HL-60 (cell line): ENCODE measurements at places on chromosomes 7 and 10.

GRCh38 chr7:105802604-105803428 is 73.6 kb downstream of the ATXN7L1 start:
- DNase-seq = no peak

GRCh38 chr10:110241407-110241806 is 34.0 kb downstream of the MXI1 start:
- no peak for DNase-seq

GRCh38 chr10:3832022-3832786 is 47.2 kb upstream of the KLF6 start:
- no peak for DNase-seq

- peak; percentile 90 for DNase-seq
These were observed 203.5 kb downstream of the PTEN start for GRCh38 chr10:88066876-88067275.

DNA sequence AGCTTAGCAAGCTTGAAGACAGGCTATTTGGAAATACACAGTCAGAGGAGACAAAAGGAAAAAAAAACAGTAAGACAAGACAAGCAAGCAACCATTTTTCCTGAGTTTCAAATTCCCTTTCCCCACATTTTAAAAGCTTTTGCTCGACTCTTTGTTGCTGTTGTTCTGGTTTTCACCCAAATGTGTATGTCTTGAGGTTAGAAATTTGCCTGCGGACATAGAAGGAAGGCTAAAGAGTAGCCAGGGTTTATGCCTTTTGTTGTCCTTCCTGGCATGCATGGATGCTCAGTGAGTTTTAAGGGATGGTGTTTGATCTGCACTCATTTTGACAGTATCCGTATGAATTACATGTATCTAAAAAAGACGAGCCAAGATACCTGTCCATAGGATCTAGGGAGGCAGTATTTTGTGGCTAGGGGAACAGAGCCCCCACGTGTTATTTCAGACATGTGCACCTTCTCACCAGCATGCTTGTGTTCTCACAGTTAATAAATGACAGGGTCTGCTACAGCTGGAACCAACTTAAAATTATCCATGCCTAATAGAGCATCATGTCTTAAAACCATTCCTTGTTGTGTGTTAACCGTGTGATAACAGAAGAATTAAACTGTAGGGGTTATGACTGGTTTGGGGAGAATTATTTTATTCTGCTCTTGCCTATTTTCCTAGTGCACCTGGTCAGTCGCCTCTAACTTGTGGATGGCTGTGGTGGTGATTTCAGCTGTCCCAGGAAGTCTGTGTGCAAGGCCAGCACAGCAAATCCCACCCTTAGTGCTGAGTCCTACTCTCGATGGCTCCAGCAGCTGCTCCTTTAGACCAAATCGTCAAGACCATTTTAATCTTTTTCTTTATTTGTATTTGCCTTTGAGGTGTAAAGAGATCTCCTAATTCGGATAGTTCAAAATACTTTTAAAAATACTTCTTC is 9.1 kb downstream of the WIPF3 start:
- no peak for DNase-seq

DNA sequence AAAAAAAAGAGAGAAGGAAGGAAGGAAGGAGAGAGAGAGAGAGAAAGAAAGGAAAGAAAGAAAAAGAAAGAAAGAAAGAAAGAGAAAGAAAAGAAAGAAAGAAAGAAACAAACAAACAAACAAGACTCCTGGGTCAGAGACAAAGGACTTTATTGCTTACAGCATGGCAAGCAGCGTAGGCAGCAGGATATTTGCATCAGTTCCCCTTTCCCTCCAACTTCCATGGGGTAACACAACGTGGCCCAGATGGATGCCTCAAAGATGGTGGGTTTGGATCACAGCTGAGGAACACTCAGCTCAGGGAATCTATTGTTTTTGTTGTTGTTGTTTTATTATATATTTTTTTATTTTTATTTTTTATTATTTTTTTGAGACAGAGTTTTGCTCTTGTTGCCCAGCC is 128.5 kb upstream of the VKORC1L1 start:
- DNase-seq = no peak

DNA sequence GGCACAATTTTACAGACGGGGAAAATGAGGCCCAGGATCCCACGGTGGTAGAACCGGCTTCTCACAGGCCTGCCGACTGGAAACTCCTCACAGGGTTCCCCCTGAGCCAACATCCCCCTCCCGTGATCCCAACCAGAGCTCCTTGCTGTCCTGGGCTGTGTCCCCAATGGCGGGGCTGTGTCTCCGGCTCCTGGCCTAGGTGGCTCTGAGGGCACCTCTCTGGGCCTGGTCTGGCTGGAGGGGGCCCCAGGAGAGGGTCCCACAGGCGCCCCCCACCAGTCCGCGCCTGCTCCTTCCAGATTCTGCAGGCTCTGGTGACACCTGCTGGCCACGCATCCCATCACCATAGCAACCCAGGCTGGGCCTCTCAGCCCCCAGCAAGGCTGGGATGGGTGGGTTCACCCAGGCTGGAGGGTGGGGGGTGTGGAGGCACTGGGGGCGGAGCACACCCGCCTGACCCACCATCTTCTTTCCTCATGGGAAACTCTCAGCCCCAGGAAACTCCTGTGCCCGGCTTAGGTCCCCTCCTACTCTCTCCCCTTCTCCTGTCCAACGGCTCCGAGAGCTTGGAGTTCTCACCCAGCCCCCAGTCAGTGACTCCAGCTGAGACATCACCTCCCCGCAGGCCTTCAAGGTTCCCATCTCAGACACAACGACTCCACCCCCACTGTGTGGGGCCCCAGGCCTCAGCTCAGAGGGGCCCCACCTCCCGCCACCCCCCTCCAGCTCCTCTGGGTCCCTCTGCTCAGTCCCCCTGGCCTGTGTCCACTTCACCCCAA is 27.1 kb upstream of the TNRC18 start:
- no peak for DNase-seq

GRCh38 chr7:112137141-112138101 is 68.8 kb downstream of the DOCK4 start:
- DNase-seq = no peak

DNA sequence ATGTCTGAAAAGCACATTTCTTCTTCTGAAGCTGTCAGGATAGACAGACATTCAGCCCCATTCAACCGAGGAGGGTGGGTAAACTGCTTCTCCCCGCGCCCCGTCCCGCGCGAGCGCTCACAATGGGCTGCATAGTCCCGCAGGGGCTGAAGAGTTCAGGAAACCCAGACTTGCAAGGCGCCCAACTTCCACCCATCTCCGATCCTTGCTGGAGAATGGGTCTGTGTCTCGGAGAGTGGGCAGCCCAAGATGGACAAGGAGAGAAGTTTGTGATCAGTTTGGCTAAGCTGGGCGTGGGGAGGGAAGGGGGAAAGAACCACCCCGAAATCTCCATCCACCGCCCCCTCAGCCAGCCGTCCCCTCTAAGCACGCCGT is 686 bp downstream of the AASS start:
- DNase-seq = no peak

DNA sequence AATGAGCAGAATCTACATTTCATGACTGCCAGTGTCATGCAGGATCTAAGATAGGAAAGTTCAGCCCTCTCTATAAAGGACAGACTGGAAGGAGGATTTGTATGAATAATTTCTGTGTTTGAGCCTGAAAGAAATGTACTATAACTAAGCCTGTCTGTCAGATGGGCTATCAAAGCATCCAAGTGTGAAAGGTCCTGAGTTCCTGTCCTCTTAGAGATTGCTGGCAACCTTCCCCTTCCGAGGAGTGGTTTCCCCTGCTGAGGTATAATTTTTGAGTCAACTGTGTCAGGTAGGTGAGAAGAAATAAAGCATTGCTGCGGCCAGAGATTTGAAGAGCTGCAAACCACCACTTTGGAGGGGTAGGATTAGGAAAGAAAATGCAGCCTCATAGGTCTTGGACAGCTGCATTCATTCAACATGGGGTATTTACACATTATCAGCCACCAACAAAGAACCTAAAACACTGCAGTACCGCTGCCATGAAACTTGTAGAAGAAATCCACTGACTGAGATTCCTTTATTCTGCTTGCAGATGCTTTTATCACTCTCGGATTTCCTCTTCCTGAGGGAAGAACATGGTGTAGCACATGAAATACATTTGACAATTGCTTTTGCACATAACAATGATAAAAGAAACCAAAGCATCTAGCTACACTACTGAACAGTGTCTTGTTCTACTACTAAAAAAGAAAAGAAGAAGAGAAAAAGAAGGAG is 189.1 kb downstream of the DGKI start:
- DNase-seq = no peak

DNA sequence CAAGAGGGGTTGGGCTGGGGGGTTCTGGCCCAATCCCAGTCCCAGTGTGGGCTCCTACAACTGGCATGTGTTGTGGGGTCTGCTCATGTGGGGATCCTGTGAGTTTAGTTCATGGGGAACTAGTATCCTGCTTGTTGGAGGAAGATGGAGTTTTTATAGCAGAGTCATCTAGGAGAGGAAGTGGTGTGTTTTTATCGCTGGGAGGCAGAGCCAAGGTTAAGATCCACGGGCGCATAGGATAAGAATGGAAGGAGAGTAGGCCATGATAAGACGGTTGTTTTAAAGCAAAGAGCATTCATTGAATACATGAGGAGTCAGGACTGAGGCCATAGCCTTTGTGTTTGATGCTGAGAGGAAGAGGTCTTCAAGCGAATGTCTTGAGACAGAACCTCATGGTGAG is 211.6 kb upstream of the COBL start:
- no peak for DNase-seq

DNA sequence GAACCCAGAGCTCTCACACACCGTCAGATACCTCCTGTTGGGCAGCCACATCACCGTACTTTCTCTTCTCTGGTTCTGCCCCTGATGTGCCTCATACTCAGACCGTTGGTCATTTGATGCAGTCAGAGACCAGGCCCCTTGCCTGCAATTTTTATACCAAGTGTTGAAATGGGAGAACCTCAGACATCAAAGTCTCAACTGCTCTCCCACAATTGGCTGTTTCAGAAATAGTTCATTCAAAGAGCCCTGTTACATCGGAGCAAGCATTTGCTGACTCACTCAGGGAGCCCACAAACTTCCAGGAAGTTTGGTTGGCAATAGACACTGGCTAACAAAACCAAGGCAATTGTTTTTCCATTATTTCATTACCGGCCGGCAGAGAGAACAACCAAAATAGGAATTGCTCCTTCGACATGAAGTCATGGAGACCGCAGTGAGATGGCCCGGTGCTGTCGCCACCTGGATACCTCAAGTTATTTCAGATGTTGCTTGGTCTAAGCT is 33.5 kb upstream of the ADAM12 start:
- DNase-seq = no peak

- DNase-seq = peak; percentile 72
These were observed 10.7 kb downstream of the AMZ1 start for GRCh38 chr7:2698581-2699288.

- DNase-seq = no peak
These were observed 67.3 kb upstream of the DNAJB12 start for GRCh38 chr10:72421885-72422540.

- no peak for DNase-seq
These were observed 24.3 kb upstream of the GNAI1 start for GRCh38 chr7:80110376-80110775.

DNA sequence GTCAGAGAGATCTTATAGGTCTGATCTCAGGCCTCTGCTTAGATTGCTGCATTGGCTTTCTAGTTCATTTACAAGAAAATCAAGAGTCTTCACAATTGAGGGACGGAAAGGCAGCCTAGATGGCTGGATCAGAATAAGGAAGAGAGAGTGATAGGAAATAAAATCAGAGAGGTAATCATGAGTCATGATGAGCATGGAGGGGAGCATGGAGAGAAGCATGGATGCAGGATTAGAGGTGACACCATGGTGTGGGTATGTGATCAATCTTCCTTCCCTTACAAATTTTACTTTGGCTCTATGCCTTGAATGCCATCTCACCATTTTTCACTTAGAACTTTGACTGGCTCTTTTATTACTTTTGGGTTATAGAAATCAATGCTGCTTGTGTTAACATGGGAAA is 1.4 kb downstream of the BCCIP start:
- DNase-seq = no peak

GRCh38 chr7:101114492-101114891 is 12.4 kb upstream of the SERPINE1 start:
- DNase-seq = no peak

DNA sequence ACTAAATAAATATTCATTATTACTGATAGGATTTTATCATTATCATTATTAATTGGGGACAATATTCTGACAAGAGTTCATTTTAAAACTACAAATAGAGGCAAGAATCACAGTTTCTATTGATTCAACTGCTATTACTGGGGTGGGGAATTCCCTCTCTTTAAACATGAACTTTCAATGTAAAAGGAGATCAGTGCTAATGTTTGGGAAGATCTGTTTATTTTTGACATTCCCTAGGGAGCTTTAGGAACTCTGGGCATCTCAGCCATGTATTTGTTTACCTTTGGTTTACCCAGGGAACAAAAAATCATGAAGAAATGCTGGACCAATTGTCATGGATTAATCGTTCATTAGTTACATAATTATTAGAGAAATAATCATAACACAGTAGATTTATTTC is 443.2 kb upstream of the AKR1E2 start:
- no peak for DNase-seq

DNA sequence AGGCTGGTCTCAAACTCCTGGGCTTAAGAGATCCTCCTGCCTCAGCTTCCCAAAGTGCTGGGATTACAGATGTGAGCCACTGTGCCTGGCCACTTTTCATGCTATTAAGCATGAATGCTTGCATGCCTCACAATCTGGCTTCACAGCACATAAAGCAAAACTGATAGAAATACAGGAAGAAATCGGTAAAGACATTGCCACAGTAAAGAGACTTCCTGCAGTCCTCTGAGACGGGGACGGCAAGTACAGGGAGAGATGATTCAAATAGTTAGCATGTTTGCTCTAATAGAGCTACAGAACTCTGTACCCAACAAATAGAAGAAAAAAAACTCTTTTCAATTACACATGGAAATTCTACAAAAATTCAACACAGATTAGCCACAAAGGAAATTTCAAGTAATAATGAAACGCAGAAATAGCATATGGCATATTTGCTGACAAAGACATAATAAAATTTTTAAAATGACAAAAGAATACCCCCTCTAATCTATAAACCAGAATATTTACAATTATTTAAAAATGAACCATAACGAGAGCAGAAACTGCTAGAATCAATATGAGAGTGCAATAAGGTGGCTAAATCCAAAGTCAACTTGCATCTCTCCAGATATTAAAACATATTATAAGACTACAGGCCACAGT is 32.3 kb downstream of the CARD11 start:
- DNase-seq = no peak

- DNase-seq = peak; percentile 81
These were observed 80.3 kb upstream of the UCN3 start for GRCh38 chr10:5284311-5285057.
